ENCODE measurements at places on chromosomes 12 and 14.

- DNase-seq = no peak
Measured at GRCh38 chr12:113075137-113075683, 18.7 kb downstream of the DTX1 start.

GRCh38 chr12:9334041-9334692 lies 126.0 kb upstream of the PZP start:
- DNase-seq = no peak

- DNase-seq = no peak
Measured at GRCh38 chr12:112005419-112006395, 7.3 kb downstream of the TMEM116 start.

GRCh38 chr12:6945613-6946012 lies 1.8 kb downstream of the C12orf57 start:
- no peak for DNase-seq

GRCh38 chr12:85296362-85296761 lies 16.3 kb downstream of the ALX1 start:
- DNase-seq = no peak

DNA sequence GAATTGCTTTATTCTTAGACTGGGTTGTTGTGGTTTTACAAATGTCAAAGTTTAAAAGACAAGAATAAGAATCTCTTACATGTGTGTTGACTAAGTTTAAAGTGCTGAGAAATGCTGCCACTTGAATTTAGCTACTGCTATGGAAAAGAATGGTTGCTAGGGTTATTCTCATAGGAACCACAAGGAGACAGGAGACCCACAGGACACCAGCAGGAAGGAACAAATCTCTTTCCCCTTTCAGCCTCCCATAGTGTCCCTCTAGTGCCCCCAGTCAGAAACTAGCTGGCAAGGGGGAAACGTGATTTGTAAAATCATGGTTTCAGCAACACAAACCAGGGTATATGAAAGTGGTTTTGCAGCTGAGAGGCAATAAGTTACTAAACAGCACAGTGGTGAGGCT lies 102.7 kb downstream of the ST8SIA1 start:
- peak; percentile 20 for DNase-seq

DNA sequence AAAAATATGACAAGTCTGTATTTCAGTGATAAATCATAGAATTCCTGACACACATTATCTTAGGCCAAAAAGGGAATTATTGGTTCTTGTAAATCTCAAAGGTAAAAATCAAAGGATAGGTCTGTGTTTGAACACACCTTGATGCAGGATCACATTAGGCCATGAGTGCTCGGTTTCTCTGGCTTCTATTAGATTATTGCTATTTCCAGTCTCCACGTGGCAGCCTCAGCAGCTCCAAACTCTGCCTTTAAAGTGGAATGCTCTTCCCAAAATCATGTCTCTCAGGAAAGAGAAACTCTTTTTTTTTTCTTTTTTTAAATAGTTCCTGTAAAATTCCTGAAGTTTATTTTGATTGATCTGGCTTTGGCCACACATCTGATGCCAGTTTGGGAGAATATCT lies 105.6 kb upstream of the FRMD6 start:
- DNase-seq = no peak

- DNase-seq = no peak
Measured at GRCh38 chr12:130701402-130701744, 14.7 kb downstream of the RIMBP2 start.

DNA sequence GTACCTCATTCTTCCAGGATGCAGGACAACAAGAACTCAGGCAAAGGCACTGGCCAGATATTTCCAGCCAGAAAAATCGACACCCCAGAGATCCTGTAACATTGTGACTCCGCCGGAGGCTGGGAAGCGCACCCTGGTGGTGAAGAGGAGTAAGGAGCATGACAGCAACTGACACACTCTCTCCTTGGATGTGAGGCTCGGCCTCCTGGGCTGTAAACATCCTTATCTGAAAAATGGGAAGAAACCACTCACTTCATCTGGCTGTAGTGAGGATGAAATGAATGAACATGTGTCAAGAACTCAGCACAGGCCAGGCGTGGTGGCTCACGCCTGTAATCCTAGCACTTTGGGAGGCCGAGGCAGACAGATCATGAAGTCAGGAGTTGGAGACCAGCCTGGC lies 27.5 kb downstream of the TCHP start:
- no peak for DNase-seq

GRCh38 chr12:19872621-19873540 lies 433.6 kb downstream of the AEBP2 start:
- no peak for DNase-seq

GRCh38 chr12:53952871-53953734 lies 1.6 kb upstream of the HOXC12 start:
- DNase-seq = no peak

DNA sequence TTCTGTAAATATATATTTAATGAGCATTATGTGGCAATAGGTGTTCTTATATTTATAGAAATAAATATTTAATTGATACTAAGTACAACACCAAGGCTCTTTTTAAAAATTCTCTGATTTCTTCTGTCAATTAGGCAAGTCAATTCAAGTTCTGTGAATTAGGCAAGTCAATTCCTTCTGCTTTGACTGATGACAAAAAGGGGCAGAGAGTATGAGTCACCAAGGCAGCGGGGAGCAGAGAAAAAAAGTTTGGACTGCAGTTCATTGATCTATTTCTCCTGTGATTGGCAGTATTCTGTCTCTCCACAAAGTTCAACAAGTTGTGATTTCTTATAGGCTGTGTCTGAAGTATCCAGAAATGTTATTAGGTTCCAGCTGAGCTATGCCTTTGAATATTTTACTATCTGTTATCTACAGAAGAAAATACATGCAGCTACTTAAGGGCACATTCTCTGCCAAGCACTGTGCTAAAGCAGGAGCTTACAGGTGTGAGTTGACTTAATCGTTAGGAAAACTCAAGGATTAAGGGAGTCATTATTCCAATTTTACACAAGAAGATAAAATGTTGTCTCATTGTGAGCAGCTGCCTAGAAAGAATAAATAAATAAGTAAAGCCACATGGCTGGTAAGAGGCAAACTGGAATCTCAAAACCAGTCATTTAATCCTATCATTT lies 206.4 kb upstream of the ALG10B start:
- DNase-seq = no peak

- DNase-seq = no peak
Measured at GRCh38 chr14:45400509-45400908, 147.5 kb upstream of the MIS18BP1 start.

- DNase-seq = no peak
Measured at GRCh38 chr12:75561921-75562320, 50.5 kb upstream of the KRR1 start.

- no peak for DNase-seq
Measured at GRCh38 chr12:121334513-121335343, 17.5 kb downstream of the ANAPC5 start.

DNA sequence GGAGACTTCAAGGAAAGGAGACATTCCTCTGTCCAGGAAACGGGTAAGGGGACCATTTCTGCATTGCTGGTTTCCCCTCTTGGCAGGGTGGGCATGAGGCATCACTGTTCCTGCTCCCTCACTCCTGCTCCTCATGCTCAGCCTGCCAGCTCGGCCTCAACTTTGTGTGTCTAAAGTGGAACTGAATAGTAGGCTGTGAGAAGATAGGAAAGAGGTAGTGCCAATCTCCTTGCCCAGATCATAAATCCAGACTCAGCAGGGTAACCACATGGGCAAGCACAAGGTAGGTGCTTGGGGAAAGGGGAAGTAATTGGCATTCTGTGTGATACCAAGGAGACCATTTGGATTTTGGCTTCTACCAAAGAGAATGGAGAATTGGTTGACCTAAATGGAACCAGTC lies 2.6 kb downstream of the LTB4R start:
- DNase-seq = no peak

GRCh38 chr12:47268501-47269454 lies 189.0 kb upstream of the AMIGO2 start:
- no peak for DNase-seq

GRCh38 chr14:24264298-24264697 lies 1.3 kb upstream of the TGM1 start:
- DNase-seq = no peak

All from iPS DF 19.7 (cell line).